ENCODE measurements at places on chromosomes 12 and 14.
A peak's percentile ranks its signal among the peaks of the same experiment; 100 is the strongest.

DNA sequence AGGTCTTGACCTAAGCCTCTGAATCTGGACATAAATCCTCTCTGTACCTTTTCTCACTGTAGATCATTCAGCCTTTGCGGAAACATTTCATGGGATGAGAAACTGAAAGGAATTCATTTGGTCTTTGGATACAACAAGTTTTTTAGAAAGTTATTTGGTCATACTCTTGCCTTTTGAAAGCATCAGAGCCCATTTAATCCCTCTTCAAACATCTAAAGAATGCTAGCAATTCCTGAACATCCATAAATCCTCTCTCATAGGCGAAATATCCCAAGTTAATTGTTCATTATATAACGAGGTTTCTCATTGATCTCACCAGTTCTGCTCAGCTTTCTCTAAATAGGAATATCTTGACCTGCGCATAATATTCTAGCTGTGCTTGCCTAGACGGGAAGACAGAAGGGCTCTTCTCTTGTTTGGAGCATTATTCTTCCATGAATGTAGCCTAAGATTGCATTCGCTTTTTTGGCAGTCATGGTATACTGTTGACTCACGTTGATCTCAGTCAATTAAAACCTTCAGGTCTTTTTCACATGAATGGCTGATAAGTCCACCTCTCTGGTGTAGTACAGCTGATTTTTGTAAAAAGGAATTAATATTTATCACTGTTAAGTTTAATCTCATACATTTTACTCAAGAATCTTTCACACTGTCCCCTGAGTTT lies 24.1 kb downstream of the NTN4 start:
- DNase-seq = no peak

GRCh38 chr14:75230140-75230792 lies 48.4 kb upstream of the FOS start:
- DNase-seq = no peak

GRCh38 chr12:58321414-58321813 lies 380.0 kb downstream of the ATP23 start:
- no peak for DNase-seq

GRCh38 chr14:70425354-70425753 lies 8.5 kb upstream of the SYNJ2BP start:
- no peak for DNase-seq

DNA sequence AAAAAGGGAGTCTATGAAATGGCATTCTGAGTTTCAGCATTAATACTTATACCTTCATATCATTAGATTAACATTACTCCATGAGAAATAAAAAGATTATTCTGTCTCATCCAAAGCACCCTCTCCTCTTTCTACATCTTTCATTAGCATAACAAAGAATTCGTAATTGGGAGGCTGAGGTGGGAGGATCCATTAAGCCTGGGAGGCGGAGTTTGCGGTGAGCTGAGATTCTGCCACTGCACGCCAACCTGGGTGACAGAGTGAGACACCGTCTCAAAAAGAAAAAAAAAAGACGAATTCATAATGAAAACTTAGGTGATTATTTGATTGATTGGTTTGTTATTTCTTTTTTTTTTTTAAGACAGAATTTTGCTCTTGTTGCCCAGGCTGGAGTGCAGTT lies 1.8 kb upstream of the CDK17 start:
- no peak for DNase-seq

GRCh38 chr14:81276073-81277069 lies 55.6 kb upstream of the GTF2A1 start:
- DNase-seq = no peak

- DNase-seq = no peak
Measured at GRCh38 chr12:21998295-21998694, 47.7 kb upstream of the CMAS start.

- DNase-seq = no peak
Measured at GRCh38 chr12:121217761-121218160, 7.8 kb downstream of the P2RX4 start.

GRCh38 chr12:76142305-76142704 lies 57.8 kb upstream of the NAP1L1 start:
- no peak for DNase-seq

DNA sequence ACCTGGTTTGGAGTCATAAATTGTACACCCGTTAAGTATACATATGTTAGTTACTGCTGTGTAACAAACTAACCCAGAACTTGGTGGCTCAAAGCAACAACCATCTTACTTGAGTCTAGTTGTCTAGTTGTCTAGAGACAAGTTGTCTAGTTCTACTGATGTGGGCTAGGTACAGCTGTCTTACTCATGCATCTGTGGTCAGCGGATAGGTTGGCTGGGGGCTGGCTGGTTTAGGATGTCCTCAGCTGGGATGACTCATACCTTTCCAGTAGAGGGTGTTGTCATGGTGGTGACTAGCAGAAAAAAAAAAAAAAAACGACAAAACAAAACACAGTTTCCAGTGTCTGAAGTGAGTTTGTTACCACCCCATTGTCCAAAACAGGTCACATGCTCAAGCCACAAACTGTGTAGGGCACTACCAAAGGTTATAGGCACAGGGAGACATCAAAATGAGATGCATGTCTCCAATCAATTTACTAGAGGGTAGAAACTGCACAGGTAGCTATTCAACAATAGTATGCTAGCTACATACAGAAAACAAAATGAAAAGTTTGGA lies 680.3 kb downstream of the MED13L start:
- no peak for DNase-seq

DNA sequence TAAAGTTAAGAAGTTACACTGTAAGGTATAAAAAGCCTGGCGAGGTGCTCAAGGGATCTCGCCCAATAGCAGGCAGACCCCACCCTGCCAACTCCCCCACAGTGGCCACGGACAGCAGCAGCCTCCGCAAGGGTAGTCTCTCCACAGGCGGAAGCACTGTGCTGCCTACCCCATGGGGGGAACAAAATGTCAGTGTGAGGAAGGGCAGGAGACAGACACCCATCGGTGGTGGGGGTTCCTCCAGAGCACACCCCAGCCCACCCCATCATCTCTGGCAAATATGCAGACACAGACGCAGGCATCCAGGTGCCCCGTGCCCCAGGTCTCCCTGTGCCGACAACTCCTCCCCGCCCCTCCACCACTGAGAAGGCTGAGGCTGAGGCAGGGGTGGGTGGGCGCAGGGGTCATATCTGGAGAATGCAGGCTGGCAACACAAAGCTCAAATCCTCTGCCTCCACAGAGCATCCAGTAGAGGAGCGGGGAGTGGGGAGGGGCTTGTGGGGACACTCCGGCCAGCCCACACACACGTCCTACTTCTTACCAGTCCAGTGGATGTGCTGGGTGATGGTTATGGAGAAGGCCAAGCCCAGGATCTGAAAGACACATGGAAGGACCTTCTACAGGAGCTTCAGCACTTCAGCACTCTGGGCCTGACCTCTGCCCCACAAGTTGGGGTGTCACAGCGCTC lies 68.3 kb upstream of the DDX11 start:
- DNase-seq = no peak

- no peak for DNase-seq
Measured at GRCh38 chr14:34126586-34126985, 175.7 kb upstream of the EGLN3 start.

GRCh38 chr14:81669308-81669707 lies 135.7 kb upstream of the SEL1L start:
- no peak for DNase-seq

DNA sequence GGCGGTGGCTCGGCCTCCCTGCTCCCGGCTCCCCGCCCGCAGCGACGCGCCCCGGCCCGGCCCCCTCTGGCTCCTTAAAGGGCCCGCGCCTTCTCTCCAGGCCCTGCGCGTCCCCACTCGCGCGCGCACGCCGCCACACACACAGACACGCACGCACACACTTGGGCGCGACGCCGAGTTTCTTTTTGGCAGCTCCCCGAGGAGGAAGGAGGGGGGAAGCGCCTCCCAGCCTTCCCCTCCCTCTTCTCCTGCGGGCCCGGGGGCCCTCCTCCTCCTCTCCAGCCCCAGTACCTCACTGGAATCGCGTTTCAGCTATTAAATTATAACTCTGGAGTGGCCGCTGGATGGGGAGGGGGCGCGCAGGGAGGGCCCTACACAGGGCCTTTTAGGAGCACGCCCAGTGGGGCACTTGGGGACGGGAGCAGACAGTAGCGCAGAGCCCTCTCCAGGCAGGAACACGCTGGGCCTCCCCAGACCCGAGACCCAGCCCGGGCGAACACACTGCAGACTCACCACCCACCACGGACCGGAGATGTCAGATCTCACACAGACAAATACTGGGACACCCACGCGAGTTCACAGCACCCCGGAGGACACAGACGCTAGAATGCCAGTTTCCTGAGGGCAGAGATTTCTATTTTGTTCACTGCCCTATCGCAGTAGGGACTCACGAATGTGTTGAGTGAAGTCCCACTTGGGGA lies 411 bp upstream of the NCOR2 start:
- peak; percentile 67 for DNase-seq

DNA sequence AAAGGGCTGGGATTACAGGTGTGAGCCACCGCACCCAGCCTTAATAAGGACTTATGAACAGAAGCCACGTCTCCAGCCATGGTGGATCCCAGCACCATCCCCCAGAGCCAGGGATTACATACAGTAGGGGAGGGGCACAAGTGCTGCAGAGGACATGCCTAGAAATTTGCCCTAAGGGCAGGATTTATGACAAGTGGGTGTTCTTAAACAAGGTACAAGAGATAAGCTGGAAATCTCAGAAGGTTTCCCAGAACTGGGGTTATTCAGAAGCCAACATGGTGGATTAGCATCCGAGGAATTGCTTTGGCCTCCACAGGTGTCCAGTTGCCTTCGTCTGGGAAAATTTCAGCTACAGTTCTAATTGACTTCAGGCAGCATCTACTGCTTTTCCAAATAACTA lies 114.4 kb upstream of the EGLN3 start:
- DNase-seq = no peak

GRCh38 chr12:109291117-109291516 lies 18.0 kb downstream of the FOXN4 start:
- no peak for DNase-seq

DNA sequence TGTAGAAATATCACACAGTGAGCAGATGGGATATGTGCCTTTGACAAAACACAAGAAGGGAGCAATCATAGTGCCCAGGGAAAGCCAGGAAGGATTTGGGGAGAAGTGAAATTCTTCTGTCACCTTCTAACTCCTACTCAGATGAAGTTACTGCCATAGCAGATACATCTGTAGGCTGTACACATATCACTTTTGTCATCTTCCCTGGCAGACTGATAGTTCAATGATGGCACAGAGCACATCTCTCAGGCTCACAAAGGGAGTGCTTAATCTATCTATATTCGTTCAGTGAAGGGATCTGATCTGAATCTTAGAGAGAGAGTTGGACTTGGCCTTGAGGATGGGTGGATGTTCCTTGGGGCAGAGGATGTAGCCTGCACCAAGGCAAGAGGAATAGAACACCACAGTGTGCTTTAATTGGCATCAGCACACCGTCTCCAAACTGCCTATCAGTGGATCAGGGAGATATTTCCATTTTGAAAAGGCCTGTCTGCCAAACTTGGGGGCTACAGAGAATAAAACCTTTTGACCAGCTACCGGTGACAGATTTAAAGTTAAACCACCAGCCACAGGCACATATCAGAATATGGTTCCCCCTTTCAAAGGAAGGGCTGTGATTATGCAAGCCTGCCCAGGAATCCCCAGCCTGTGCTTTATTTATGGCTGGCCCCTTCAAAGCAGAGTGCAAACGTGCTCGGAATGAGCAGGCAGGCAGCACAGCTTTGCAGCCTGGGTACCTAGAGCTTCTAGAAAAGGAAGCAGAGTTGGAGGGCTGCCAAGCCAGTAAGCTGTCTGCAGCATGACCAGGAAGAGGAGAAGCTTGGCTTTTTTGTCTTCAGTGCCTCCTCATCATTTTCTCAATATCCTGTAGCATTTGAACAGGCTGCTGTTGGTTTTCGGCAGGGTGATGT lies 165.5 kb upstream of the DYRK2 start:
- DNase-seq = no peak

DNA sequence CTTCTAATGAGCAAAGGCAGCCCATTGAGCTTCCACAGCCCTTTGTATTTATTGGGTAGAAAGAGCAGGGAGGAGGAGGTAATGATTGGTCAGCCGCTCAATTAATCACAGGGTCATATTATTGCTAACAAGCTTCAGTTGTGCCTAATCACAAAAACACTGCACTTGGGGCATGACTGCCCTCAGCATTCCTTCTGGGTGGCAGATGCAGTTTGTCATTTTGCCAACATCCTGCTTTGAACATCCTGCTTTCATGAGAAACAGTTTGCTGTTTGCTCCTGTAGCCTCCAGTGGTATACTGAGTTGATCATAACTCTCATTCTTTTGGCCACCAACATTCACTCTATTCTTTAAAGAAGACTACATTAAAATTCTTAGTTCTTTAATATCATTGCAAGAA lies 462.9 kb upstream of the MIS18BP1 start:
- DNase-seq = no peak

DNA sequence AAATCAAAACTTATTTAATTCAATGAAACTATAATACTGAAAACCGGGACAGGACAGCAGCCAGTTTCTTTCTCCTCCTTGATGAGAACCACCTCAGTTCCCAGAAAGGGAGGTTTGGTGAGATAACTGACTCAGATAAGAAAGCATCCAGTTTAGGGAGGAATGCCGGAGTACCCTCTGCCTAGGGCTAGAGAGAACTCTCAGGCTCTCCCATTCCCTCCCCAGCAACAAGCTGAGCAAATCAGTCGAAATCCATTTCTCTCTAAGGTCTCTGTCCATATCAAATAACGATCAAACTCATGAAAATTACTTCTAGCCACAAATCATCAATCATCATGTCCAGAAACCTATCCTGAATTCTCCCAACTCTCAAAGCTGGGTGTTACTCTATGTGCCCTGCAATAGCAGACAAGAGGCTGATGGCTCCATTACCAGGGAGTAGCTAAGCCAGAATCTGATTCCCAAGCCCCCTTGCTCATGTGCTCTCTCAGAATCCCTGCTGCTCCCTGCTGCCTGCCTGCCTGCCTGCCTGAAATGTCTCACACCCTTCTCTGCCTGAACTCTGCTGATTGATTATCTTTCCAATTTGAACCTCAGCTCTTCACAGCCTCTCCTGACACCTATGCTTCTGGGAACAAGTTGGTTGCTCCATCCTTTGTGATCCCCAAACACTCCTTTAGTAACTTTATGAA lies 49.4 kb downstream of the SLC25A47 start:
- DNase-seq = no peak

- no peak for DNase-seq
Measured at GRCh38 chr12:30882706-30883105, 43.8 kb upstream of the TSPAN11 start.

GRCh38 chr14:105909046-105909827 lies 382.9 kb downstream of the TMEM121 start:
- no peak for DNase-seq

DNA sequence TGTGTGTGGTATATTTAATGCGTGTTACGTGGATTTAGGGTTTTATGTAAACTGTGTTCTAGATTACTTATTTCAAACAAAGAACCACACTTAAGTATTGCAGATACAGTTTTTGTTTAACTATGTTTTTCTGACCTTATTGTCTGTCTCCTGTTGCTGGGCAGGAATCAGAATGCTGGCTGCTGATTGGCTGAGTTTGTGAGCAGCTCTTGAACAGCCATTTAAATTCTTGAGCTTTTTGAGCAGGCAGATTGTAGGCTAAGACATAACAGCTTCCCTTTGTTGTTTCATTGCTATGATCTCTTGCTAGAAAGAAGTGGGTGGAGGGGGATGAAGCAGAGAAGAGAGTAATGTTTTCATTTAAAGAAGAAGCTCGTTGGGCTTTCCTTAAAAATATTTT lies 52.2 kb downstream of the ATF7IP start:
- DNase-seq = no peak

- DNase-seq = no peak
Measured at GRCh38 chr12:52631264-52631663, 12.9 kb upstream of the KRT73 start.
